Astrocyte of the hippocampus (primary cell): ENCODE measurements at places on chromosomes 7 and 10.

DNA sequence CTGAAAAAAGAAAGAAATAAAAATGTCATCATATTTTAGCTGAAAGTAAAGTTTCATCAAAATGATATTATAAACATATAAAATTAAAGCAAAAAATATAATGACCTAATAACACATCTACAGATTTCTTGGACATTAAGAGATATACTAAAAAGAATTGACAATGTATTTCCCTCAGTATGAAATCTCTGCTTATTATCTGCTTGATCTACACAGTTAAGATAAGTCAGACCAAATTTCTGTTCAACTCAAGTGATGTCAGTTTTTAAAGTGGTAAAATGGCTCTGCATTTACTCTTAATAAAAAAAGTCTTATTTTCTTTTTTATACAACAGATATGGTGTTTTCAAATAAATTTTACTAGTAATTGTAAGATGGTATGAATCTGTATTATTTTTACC lies 159.4 kb upstream of the SEMA3A start:
- no peak for DNase-seq

DNA sequence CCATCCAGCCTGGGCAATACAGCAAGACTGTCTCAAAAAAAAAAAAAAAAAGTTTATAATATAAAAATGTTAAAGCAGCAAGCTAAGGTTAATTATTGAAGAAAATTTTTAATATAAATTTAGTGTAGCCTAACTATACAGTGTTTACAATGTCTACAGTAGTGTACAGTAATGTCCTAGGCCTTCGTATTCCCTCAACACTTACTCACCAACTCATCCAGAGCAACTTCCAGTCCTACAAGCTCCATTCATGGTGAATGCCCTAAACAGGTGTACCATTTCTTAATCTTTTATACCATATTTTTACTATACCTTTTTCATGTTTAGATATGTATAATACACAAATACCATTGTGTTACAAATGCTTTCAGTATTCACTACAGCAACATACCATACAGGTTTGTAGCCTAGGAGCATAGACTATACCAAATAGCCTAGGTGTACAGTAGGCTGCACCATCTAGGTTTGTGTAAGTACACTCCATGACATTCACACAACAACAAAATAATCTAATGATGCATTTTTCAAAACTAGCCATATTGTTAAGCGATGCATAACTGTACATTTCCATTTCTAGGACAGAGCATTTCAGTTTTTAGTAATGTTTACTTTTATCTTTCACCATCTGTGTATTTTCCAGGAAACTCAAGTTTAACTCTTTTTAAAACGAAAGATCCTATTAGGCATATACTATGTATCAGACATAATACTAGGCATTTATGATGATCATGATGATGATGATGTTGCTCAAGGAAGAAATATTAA lies 43.3 kb downstream of the CNOT4 start:
- no peak for DNase-seq

DNA sequence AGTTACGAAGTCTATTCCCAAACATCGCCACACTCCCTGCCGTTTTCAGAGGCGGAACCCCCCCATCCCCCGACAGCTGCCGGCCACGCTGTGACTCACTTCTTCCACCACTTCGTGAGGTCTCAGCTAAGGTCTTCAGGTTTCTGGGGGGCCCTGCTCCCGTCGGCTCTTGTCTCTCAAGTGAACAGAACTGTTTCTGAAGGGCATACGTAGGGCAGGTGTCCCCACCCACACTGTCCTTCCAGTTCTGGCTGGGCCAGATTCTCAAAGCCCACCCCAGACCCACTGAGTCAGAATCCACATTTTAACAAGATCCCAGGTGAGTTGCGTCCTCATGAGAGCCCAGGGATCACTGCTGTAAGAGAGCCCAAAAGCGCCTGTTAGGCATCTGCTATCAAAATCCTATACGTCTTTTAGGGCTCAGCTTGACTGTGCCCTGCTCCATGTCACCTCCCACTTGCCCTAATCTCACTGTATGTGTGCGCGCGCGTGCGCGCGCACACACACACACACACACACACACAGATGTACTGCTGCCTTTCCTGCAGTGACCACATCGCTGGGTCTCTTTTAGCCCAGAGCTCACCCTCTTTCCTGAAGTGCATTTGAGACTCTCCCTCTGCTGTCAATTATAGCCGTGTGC lies 78.8 kb downstream of the PROSER2 start:
- DNase-seq: no peak

- peak; percentile 88 for DNase-seq
Observed at GRCh38 chr10:42866115-42866995, 83.8 kb downstream of the BMS1 start.

DNA sequence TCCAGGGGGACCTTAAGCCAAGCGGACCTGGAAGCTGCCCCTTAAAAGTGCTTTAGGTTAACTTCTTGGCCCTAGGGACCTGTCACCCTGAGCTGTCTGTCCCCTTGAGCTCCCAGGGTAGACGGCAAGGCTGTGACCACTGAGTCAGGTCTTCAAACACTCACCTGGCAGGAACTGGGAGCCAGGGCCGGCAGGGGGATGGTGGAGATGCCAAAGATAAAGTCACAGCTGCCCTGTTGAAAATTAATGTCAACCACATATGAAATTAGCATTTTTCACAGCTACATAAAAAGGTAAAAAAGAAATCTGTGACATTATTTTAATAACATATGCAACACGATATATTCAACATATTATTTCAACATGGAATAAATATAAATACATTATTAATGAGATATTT lies 271.0 kb downstream of the GFRA1 start:
- DNase-seq: no peak

DNA sequence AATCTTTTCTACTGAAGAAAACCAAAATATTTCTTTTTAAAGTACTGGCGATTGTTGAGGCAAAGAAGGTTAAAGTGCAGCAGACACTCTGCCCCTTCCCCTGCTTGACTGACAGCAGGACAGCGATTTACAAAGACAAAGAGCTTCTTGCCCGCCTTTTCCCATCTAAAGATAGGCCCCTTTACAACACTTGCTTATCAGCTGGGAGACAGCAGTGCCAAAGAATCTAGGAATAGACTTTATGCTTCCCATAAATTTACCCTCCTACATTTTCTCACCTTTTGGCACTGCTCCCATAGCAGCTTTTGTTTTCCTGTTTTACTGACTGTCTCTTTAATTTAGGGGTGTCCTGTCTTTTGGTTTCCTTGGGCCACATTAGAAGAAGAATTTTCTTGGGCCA lies 824.1 kb downstream of the CCSER2 start:
- no peak for DNase-seq

DNA sequence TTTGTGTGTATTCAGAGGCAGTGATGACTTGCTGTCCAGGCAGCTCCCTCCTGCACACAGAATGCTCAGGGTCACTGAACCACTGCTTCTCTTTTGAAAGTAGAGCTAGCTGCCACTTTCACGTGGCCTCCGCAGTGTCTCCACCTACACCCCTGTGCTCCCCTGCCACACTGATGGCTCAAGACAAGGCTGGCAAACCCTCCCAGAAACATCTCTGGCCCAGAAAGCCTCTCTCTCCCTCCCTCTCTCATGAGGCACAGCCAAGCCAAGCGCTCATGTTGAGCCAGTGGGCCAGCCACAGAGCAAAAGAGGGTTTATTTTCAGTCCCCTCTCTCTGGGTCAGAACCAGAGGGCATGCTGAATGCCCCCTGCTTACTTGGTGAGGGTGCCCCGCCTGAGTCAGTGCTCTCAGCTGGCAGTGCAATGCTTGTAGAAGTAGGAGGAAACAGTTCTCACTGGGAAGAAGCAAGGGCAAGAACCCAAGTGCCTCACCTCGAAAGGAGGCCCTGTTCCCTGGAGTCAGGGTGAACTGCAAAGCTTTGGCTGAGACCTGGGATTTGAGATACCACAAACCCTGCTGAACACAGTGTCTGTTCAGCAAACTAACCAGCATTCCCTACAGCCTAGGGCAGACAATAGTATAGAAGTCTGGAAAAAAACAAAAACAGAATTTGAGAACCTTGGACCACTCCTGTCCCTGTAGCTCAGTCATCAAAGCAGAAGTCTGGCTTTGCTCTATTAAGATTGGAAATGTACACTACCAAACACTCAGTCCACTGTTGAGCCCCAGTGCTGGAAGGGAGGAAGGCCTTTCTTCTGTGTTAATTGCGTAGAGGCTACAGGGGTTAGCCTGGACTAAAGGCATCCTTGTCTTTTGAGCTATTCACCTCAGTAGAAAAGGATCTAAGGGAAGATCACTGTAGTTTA lies 15.8 kb downstream of the SCD start:
- DNase-seq: peak; percentile 27

GRCh38 chr7:77877791-77878190 lies 79.2 kb downstream of the PHTF2 start:
- DNase-seq: peak; percentile 28

DNA sequence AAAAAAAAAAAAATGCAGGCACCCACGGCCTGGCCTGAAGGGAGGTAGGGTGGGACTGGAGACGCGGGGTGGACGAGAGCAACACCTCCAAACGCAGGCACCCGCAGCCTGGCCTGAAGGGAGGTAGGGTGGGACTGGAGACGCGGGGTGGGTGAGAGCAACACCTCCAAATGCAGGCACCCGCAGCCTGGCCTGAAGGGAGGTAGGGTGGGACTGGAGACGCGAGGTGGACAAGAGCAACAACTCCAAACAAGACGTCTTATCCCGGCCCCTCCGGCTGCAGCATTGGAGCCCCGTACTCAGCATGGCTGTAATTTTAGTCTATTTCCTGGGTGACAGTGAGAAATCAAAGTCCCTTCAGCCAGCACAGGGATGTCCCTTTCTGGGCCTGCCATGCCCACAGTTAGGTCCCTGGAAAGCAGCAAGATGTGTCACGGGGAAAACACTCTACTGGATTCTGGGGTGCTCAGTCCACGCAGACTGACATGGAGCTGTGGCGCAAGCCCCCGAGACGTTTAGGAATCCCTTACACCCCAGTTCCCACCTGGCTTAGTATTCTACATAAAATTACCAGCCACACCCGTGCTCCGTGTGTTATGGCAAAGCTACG lies 119.9 kb downstream of the WDR37 start:
- no peak for DNase-seq

- peak; percentile 47 for DNase-seq
Observed at GRCh38 chr7:87541648-87542047, 59.0 kb downstream of the ABCB1 start.
